SW480 (cell line): ENCODE measurements at places on chromosomes 13 and 19.

DNA sequence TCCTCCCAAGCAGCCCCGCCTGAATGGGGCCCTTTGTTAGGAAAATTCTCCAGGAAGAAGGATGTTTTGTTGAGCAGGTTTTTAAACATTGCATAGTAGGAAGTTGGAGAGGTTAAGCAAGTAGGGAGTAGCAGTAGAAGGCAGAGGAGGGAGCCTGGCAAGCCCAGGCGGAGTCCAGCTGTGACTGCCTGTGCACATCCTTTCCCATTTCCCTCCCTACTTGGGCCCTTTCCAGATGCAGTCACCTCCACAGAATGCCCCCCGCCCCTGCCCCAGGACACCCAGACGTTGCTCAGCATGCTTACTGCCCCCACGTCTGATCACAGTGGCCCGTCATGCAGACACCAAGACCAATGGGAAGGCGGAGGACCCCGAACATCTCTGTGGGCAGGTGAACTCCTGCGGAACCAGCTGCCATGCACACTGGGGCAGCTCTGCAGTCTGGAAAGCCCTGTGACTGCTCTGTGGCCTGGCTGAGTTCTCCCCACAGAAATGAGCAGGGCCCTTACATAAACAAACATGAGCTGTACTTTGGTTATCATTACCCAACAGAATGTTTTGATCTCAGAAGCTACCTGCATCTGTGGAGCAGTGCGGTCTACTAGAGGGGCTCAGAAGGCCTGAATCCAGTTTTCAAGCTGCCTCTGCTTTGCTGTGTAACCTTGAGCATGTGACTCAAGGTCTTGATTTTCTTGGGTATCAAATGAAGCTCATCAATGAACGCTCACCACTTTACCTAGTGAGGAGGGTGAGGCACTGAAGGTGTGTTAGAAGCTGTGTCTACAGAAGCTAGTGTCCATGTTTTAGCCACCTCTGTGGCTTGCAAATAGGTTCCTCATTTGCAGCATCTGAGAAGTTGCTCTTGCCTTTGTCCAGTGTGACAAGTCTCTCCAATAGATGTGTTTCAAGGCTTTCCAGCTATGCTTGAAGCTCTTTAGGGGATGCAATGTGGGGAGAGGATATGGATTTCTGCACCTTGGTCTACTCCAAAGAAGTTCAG is 84.2 kb downstream of the TNFRSF19 start:
- no peak for DNase-seq

- no peak for DNase-seq
These were observed 2.3 kb upstream of the N4BP2L1 start for GRCh38 chr13:32430018-32430747.

DNA sequence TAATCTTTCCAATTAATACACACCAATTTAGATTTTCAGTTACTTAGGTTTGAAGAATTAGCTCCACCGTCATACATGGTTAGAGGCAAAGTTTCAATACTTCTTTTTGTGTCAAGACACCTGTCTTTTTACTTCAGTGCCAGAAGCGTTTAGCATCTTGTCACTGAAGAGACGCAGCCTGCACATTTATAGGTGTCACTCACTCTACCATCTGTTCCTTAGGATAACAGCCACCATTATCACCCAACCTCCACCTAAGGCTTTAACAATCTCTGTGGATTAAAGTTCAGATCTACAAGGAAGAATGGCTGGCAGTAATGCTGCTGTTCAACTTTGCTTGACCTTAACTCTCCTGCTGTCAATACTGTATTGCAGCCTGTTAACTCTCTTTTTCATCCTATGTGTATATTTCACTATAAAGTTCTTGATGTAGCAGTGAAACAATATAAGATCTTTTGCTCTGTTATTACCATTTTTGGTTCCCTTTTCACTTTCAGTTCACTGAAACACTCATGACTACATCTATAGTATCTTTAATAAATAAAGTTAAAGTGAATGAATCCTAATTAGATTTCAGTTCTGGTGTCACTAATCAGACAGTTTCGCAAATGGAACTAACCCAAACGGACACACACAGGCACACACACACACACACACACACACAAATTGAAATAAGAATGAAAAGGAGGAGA is 435.6 kb downstream of the PCDH9 start:
- DNase-seq = no peak

DNA sequence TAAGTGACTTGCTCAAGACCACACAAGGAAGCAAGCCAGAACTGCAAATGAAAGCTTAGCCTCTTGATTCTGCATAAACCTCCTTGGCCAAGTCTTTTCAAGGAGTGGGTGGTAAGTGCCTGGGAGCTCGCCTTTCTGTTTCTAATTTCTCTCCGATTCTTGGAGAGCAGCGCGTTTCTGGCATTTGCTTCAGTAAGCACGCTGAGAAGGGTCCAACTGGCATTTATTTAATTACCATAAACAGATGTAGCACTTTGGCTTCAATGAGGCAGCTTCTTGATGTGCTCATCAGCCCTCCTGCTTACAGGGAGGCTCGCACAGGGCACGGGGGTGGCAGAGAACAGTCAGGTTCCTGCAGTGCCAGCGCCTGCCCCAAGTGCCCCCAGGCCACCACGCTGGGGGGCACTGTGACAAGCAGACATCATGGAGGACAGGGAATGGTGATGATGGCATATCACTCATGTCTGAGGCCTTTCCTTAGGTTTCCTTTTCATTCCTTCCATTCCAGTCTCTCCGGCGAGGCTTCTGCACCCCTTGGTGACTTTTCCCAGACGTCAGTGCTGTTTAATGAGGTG is 13.3 kb downstream of the SIAH3 start:
- no peak for DNase-seq

- peak; percentile 61 for DNase-seq
These were observed 14.1 kb downstream of the KRTDAP start for GRCh38 chr19:35476149-35476548.

GRCh38 chr19:1453525-1454364 is 3.8 kb downstream of the APC2 start:
- peak; percentile 56 for DNase-seq

GRCh38 chr13:35621989-35622388 is 145.5 kb upstream of the MAB21L1 start:
- no peak for DNase-seq

DNA sequence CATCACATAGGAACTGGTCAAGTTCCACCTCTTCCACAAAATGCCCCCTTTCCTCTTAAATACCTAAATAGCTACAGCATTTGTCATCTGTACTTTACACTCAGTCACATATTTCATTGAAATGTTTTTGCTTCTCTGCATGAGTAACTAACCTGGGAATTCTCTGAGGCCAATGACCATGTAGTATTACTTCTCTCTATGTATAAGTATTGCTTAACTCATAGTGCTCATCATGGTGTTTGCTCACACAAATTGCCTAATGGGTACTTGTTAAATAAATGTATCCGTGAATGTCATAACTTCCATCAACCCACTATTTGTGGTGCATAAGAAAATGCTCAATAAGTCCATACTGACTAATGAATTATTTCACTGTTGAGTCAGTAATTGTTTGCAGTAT is 115.5 kb downstream of the FGF14 start:
- DNase-seq = peak; percentile 6
